ENCODE measurements at places on chromosomes 3 and 15.

DNA sequence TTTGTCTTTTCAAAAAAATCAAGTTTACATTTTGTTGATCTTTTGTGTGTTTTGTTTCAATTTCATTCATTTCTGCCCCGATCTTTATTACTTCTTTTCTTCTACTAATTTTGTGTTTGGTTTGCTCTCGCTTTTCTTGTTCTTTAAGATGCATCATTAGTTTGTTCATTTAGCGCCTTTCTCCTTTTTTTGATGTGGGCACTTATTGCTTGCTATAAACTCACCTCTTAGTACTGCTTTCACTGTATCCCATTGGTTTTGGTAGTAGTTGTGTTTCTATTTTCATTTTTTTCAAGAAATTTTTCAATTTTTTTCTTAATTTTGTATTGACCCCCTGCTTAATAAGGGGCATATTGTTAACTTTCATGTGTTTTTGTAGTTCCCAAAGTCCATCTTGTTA is 34.4 kb downstream of the PRKCI start:
- no peak for DNase-seq

DNA sequence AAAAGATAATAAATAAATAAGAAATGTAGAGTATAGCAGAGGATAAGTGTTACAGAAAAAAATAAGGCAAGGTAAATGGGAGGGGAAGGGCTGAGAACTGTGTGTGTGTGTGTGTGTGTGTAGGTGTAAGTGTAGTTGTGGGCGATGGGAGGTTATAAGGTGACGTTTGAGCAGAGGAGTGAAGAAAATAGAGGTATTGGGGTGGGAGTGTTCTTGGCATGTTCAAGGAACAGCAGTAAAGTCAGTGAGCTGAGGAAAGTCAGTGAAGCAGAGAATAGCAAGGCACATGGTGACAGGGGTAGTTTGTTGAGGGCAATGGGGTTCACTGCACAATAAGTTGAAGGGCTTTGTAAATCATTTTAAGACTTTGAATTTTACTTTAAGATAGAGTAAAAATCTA is 30.9 kb upstream of the ZNF148 start:
- no peak for DNase-seq

DNA sequence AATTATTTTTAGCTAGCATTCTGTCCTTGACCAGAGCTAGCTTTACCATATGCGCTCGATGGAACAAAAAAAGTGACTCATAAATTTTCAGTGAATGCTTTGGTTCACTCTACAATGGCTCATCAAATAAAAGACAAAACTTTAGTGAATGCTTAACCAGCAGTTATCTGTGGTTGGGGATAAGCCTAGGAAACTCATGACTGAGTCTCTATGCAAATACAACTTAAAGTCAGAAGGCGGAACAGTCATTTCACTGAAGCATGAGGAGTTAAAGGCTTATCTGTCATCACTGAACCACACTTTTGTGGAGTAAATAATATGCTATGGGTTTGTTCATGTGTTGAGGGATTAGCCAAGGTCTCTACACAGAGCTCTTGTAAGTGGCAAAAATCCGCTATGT is 308.4 kb downstream of the SQOR start:
- no peak for DNase-seq

- no peak for DNase-seq
Measured at GRCh38 chr3:168596175-168596823, 500.6 kb upstream of the GOLIM4 start.

DNA sequence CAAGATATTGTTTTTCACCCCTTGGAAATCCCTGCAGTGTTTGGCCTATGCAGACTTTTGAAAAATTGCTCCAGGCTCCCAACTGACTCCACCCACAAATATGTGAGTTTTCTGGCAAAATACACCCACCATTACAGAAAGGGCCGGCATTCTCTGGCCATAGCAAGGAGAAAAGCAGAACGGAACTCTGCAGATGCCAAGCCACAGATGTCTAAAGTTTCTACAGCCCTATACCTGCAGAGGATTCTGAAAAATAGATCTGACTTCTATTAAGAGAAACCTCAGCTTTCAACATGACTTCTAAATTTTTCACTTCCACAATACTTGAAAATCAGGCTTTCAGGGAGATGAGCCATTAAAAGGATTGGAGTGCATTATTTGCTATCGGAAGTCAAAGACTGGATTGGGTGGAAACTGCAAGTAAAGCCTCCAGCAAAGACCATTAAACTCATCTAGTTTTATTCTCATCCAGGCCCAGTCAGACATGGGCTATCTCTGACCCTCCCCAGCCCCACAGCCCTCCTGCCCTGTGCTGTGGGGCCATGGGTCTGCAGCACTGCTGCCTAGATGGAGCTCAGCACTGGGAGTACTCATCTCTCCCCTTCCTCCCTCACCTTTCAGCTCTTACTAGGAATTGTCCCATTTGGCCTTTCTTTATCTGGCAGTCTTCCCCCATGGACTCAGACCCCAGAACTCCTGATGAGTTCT is 243.1 kb upstream of the GOLGA6L4 start:
- no peak for DNase-seq

DNA sequence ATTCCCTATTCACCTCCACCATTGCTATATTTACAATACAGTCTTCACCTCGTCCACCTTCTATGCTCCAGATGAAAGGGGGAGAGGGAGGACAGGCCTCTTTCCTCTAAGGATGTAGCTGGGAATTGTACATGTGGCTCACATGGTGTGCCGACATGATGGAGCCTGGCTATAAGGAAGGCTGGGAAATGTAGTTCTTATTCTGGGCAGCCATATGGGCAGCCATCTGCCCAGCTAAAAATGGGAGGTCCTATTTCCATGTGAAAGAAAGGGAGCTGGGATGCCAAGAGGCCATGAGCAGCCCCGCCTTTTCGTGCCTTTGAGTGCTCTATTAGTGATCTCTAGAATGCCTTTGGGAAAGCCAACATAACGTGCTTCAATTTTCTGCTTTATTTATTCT is 27.1 kb upstream of the MGLL start:
- DNase-seq, result no peak

DNA sequence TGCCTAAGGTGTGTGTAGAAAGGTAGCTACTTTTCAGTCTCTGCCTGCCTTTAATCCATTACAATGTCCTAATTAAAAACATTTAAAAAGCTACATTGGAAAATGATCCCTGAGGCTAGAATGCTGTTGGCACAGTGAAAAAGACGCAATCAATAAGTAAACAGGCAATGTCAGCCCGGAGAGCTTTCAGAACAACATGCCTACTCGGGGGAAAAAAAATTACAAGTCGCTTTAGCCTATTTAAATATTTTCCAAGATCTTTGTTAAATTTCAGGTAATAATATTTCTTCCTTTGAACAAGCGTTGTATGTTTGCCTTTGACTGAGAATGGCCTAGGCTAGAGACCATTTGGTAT is 46.6 kb upstream of the CD47 start:
- no peak for DNase-seq

GRCh38 chr3:33883538-33883950 is 85.1 kb downstream of the PDCD6IP start:
- peak; percentile 56 for DNase-seq

GRCh38 chr3:18751514-18751913 is 326.4 kb upstream of the SATB1 start:
- DNase-seq, result no peak

- DNase-seq, result no peak
Measured at GRCh38 chr15:92914768-92915221, 14.7 kb downstream of the CHD2 start.

DNA sequence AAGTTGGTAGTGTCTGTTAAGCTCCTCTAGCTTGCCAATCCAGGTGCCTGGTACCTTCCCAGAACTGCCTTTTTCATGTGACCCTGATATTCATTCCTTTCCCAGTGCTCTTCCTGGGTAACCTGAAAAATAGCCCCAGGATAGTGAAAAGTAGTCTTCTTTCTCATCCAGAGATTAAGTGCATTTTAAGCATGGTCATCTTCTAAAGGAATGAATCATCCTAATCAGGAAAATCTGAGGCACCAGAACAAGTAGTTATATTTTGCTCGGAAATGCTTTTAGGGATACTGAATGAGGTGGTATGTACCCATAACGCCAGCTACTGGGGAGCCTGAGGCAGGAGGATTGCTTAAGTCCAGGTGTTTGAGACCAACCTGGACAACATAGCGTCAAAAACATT is 23.1 kb upstream of the PDCD6IP start:
- DNase-seq, result no peak

DNA sequence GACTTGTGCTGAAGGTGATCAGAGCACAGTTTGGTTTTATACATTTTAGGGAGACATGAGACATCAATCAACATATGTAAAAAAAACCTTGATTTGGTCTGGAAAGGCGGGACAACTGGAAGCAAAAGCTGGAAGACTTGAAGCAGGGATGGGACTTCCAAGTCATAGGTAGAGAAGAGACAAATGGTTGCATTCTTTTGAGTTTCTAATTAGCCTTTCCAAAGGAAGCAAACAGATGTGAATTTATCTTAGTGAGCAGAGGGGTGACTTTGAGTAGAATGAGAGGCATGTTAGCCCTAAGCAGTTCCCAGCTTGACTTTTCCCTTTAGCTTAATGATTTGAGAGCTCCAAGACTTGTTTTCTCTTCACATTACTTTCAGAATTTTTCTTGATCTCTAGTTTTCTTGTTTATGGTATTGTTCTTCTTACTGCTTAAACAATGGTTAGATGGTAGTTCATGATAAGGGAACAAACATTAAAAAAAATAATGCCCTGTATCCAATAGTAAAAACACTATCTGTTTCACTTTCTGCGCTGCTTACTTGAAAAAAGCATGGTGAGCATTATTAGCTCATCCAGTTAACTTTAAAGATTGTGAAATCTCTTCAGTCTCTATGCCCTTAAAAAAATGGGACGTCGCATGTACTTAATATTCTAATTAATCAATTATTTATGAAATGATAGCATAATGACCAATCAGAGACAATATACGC is 48.5 kb upstream of the BCHE start:
- DNase-seq, result no peak

- no peak for DNase-seq
Measured at GRCh38 chr3:138254216-138254615, 67.1 kb downstream of the ARMC8 start.

- peak; percentile 1 for DNase-seq
Measured at GRCh38 chr3:159301961-159302360, 500.1 kb downstream of the MFSD1 start.

DNA sequence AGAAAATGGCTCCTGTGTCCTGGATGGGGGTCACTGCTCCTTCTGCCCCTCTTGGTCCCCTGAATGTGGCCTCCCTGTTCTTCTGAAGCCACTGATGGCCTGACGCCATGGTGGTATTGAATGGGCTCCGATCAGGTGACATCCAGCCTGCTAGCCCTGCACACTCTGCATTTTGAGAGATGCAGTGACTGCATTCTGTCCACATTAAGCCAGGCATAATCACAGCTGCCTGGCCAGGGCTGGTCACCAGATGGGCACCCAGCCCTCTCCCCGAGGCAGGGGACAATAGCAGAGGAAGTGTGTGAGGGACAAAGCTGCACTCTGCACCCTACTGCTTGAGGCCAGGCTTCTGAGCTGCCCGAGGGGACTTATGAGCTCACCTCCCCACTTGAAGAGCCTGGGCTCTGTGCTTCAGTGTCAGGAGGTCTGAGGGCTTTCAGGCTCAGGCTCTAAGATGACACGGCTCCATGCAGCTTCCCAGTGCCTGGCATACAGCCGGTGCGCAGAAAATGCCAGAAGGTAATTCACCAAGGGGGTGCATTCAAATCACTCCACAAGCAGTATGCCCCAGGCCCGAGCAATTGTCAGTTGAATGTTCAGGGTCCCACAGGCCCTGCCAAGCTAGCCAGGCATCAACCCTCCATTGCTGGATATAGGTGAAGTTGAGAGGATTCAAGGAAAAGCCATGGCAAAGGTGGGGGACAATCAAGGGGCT is 56.8 kb downstream of the WNT7A start:
- DNase-seq, result no peak

- DNase-seq, result no peak
Measured at GRCh38 chr3:10757021-10757820, 58.8 kb upstream of the SLC6A11 start.

- DNase-seq, result no peak
Measured at GRCh38 chr3:71650372-71650771, 66.8 kb upstream of the FOXP1 start.

GRCh38 chr15:33737687-33738601 is 230.4 kb upstream of the CHRM5 start:
- DNase-seq, result peak; percentile 40
